Pancreas (tissue), 10 donors: ENCODE measurements at places on chromosomes 6 and 20. TPM values are rescaled to one million over a fixed set of nuclear protein-coding genes. Genes with fewer than 3 reads are reported as not detected.

DNA sequence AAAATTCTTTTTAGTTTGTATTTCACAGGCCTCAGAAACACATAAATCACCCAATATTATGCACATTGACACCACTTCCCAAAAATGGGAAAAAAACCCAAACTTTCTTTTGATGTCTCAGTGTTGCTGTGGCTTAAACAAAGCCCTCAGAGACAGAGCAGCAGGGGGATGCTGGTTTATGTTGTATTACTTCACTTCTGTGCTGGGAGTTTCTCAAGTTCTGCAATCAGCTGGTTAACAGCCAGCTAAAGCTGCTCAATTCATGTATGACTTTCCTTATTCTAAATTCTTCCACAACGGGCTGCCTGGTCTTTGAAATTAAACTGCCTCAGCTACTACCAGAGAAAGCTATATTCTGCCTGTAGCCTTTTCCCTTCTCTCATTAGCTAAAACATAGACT, 5.6 kb downstream of the FILIP1 start:
- DNase-seq, result no peak
- H3K27me3 ChIP-seq, result no peaks in the 10 kb centered on the region
- no peak overlapping the region for H3K27ac ChIP-seq
- H3K36me3 ChIP-seq, result no peaks in the 10 kb centered on the region
- no peak overlapping the region for H3K4me3 ChIP-seq

- H3K4me3 ChIP-seq, result no peak overlapping the region
- H3K27ac ChIP-seq, result no peak overlapping the region
- H3K4me1 ChIP-seq, result no peaks in the 10 kb centered on the region
- no peaks in the 10 kb centered on the region for H3K36me3 ChIP-seq
- no peaks in the 10 kb centered on the region for H3K27me3 ChIP-seq
Observed at GRCh38 chr6:137191670-137192069, 18.2 kb upstream of the IL22RA2 start.

DNA sequence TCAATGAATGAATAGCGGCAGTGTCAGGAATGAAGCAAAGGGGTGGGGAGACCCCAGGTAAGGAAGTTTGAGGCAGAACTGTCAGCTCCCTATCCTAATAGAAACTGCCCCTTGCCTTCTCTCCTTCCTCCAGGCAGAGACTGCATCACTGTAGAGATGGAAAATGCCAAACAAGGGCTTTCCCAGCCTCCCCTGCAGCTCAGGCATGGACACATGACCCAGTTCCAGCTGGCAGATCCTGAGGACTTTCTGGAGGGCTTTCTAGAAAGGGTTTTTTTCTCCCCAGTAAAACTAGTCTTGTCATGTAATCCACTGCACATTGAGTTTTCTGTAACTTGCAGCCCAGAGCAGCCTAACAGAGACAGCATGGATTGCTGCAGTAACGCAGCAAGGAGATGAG, 17.9 kb upstream of the PNPLA1 start:
- H3K27ac ChIP-seq, result no peak overlapping the region
- H3K36me3 ChIP-seq, result no peaks in the 10 kb centered on the region
- no peak overlapping the region for H3K4me3 ChIP-seq
- no peaks in the 10 kb centered on the region for H3K4me1 ChIP-seq
- no peak for DNase-seq
- no peaks in the 10 kb centered on the region for H3K27me3 ChIP-seq

- H3K4me3 ChIP-seq, result no peak overlapping the region
- no peaks in the 10 kb centered on the region for H3K27me3 ChIP-seq
- H3K27ac ChIP-seq, result no peak overlapping the region
- H3K4me1 ChIP-seq, result no peaks in the 10 kb centered on the region
- no peaks in the 10 kb centered on the region for H3K36me3 ChIP-seq
- DNase-seq, result no peak
Observed at GRCh38 chr20:19715986-19716385, 42.1 kb upstream of the RIN2 start.

- no peaks in the 10 kb centered on the region for H3K4me1 ChIP-seq
- H3K27ac ChIP-seq, result no peak overlapping the region
- no peak for DNase-seq
- H3K27me3 ChIP-seq, result no peaks in the 10 kb centered on the region
Observed at GRCh38 chr20:42281801-42282200, 663.6 kb upstream of the CHD6 start.

Gene HLA-DQA1
- total RNA-seq, result 11.4 TPM

Gene NEDD9
- 9.4 TPM for total RNA-seq

Gene EDN3
- 4.6 TPM for total RNA-seq
